ENCODE measurements at places on chromosomes 5 and 9.
A peak's percentile ranks its signal among the peaks of the same experiment; 100 is the strongest.

DNA sequence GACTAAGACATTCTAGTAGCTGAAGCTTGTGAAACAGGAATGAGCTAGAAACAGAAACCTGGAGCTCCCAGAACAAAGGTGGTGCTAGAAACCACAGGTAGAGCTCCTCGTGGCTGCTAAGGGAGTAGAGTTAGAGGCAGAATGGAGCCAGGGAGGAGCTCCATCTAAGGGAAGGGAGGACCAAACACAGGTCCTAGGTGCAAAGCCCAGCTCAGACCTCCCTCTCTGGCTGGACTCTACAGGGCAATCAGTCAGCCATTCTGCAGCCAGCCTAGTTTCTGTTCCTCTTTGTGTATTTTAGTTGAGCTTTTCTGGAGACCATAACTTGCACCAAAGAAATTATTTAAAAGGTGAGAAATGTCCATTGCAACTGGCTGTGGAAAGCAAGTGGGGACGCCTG is 70.4 kb downstream of the CRB2 start:
- peak; percentile 23 for DNase-seq

- DNase-seq = no peak
Observed at GRCh38 chr5:97000391-97000790, 64.5 kb downstream of the LNPEP start.

- DNase-seq = no peak
Observed at GRCh38 chr5:68757006-68757405, 336.8 kb upstream of the SLC30A5 start.

GRCh38 chr9:98158071-98158831 is 34.2 kb downstream of the CORO2A start:
- DNase-seq = no peak

DNA sequence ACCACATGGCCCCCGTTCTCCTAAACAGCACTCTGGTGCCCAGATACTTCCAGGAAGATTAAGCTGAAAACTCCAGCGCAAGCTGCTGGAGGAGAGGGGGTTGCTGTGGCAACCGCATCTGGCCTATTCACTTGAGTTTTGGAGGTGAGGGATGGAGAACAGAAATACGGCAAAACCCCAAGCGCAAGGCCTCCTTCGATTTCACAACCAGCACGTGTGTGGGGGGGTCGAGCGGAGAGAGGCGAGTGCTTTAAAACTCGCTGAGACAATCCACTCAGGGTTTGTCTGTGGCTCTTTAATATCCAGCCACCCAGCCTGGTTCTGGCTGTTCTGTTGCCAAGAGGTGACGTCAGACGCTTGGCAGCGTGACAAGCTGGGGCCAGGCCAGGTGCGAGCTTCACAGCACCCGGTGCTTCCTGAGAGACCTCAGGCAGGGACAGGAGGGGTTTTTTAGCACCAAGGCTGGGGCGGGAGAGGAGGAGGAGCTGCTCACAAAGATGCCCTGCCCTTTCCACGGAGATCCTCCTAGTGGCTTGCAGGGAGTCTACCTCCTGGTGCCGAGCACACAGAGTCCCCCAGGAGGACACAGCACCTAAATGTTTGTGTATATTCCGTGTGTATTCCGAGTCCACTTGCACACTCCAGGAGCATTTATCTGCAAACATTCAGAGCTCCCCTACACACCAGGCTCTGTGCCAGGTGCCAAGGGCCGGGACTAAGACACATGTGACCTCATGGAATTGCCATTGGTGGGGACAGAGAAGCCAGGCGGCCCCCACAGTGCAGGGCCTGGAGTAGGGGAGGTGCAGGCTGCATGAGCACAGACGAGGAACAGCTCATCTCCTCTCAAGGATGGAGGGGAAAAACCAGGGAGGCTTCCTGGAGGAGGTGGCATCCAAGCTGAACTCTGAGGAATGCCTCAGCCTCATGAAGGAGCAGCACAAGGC is 194.6 kb downstream of the OLFM1 start:
- DNase-seq = no peak

DNA sequence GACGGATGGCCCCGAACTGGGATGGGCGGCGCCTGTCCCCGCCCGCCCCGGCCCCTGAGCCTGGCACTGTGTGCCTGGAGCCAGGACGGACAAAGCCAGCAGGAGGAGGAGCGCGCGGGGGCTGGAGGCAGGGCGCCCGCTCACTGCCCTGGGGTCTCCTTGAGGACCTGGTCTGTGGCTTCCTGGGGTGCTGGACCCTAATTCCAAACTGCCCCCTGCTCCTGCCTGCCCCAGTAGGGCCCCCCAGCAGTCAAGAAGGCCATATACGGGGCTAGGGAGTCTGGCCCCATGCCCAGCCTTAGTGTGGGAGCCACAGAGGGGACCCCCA is 29.2 kb upstream of the RXRA start:
- no peak for DNase-seq

GRCh38 chr5:115284021-115284420 is 12.4 kb downstream of the CCDC112 start:
- no peak for DNase-seq

DNA sequence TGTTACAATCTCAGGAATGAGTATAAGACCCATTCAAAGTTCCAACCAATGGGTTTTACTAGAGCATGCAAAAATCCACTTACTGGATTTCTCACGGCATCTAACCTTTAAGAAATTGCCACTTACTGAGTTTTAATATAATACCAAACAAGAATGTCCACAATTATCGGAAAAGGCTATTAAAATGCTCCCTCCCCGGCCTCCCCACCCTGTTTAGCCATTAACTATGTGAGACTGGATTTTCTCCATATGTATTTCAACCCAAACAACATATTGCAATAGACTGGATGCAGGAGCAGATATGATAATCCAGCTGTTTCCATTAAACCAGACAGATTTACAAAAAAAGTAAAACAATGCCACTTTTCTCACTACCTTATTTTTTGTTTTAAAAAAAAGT is 4.1 kb downstream of the AGTPBP1 start:
- no peak for DNase-seq

DNA sequence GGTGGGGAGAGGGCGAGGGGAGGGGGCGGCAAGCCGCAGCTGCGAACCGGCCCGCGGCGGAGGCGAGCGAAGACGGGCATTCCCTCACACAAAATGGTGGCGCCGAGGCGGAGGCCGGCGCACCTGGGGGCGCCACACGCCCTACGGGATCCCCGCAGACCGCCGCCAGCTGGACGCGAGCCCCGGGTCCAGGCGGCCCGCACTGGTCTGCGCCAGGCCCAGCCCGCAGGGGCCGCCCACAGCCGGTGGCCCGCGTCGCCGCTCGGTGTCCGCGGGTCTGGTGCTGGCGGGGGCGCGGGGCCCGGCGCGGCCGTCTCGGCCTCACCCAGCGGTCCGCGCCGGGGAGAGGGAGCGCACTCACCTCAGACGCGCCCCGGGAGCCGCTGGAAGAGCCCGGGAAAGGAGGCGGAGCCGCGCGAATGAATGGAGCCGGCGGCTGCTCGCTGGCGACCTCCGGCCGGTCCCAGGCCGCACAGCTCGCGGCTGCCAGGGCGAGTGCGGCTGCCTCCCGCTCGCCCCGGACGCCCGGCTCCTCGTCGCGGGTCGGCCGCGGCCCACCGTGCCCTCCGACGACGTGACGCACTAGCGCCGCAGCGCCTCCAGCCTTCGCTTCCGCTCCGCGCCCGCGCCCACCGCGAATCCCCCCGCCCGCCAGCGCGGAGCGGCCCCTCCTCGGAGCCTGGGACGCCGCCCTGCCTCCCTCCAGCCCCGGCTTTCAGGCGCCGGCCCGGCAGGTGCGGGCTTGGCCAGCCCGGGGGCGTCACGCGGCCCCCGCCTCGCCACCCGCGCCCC is at the start of gene FAM169A:
TSS of gene FAM169A (minus strand) at position 584 of the 792 bp plus-strand sequence. CDS start 24,711 bp downstream, outside the sequence.
- DNase-seq = peak; percentile 5

GRCh38 chr5:61496860-61497259 is 164.8 kb downstream of the ZSWIM6 start:
- no peak for DNase-seq

DNA sequence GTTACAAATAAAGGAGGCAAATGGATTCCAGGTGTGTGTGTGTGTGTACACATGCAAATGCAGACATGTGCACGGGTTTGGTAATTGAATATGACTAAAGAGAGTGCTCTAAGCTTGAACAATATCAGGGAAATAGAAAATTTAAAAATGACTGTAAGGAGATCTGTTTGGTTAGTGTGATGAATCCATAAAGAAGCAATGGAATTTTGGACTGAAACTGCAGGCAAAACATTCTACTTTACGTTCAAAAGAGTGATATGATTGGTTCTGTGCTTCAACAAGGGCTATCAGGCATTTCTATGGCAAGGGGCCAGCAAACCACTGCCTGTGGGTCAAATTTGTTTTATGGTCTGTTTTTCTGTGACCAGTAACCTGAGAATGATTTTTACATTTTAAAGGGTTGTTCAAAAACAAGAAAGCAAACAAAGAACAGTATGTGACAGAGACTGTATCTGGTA is 332.8 kb upstream of the KLF9 start:
- DNase-seq = no peak

GRCh38 chr5:61942462-61943049 is 363.4 kb upstream of the KIF2A start:
- no peak for DNase-seq

DNA sequence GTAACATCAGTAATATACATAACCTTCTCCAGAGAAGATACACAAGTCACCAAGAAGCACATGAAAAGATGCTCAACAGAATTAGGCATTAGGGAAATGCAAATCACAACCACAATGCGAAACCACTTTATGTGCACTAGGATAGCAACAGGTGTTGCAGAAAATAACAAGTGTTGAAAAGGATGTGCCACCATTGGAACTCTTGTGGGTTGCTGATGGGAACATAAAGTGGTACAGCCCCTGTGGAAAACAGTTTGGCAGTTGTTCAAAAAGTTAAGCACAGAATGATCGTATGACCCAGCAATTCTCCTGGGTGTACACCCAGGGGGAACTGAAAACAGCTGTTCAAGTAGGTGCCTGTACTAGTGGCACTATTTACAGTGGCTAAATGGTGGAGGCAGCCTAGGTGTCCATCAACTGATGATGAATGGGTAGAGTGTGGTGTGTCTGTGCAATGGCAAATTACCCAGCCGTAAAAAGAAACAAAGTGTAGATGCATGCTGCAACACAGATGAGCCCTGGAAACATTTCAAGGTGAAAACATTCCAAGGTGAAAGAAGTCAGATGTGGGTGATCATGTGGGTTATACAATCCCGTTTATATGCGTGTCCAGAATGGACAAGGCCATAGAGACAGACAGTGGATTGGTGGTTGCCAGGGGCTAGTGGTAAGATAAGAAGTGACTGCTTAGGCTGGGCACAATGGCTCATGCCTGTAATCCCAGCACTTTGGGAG is 27.2 kb downstream of the CCDC69 start:
- no peak for DNase-seq

DNA sequence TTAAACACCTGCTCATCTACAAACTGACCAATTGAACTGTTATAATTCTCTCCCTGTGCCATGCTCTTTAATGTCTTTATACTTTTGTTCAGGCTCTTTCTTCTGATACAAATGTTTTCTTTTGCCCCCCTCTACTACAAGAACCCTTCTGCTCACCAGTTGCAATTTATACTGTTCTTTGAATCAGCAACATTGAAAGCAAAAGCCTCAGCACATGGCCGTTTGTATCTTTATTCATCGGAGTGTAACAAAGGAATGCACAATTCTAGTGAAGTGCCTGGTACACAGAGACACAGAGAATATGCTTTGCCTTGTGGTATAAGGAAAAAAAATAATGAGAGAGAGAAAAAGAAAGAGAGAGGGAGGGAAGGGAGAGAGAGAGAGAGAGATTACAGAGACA is 547.1 kb downstream of the CDH12 start:
- no peak for DNase-seq

DNA sequence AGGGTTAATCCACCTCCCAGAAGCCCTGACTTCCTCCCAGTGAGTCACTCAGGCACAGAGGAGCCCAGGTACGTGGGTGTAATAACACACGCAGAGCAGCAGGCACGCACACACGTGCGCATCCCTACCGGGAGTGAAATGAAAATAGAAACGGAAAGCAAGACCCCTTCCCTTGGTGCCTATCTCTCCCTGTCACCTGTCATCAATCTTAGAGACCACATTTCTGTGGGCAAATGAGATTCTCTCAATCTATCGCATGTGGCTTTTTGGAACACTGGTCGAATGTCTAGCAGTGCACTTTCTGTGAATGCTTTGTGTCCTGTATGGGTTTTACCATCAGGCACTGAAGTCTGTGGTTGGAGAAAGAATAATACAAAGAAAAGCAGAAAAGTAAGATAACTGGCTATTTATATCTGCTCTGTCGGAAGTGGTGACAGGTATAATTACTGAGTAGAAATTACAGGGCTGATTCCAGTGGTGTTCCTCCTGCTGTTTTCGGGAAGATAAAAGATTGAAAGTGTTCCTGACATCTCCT is 137.7 kb upstream of the GRIA1 start:
- no peak for DNase-seq

DNA sequence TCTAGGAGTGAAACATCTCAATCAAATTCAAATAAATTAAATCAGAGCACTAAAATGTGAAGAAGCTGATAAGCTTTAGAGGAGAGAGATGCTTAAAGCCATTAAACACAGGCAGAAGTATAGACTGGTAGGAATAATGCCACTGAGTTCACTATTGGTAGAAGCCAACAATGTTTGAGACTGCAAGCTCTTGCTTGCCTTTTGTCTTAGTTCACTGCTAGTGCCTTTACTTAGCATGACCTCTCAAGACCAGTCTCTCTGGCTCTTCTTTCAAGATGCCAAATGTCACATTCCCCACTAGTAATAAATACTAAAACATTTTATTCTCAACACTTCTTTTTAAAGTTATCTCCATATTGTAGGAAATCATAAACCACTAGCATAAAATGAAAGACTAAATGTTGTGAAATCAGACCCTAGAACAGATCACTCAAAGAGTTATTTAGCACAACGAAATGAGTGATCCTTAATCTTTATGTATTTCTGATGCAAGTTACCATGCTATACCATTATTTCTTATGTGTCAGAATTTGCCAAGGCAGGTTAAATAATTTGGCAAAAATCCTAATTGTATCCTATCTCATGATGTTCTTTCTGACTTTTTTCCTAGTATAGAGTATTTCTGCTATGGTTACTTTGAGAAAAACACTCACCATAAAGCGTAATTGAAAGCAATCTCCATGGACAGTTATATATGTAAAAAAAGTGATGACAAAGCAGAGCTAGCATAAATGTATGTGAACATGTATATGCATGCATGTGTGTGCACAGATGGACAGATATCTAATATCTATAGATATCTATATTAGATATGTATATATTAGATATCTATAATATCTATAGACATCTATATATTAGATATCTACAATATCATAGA is 57.5 kb downstream of the PJA2 start:
- no peak for DNase-seq

- DNase-seq = peak; percentile 15
Observed at GRCh38 chr9:122158202-122158601, 1.4 kb downstream of the NDUFA8 start.

DNA sequence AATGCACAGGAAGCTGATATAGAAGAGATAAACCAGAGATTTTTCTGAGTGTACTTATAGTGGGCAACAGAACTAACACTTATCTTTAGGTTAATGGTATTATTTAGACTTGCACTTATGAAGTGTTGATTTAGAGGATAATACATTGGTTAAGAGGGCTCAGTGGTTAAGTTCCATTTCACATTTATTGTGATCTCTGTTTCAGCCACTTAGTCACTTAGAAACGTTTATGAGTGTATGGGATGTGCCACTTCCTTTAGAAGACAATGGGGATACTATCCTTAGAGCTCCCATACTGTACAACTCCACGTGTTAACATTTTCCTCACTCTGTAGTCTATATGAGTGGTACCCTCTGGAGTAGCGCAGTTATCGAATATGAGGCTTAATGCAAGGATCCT is 57.5 kb downstream of the PIP5K1B start:
- DNase-seq = no peak

- DNase-seq = no peak
Observed at GRCh38 chr5:141615991-141616720, 2.6 kb downstream of the DIAPH1 start.

- DNase-seq = no peak
Observed at GRCh38 chr5:80961376-80962281, 1.5 kb downstream of the RASGRF2 start.

All from GM18507 (cell line).